ENCODE measurements at places on chromosomes 4 and X.

- DNase-seq, result no peak
Observed at GRCh38 chr4:86963697-86964096, 28.9 kb downstream of the AFF1 start.

- DNase-seq, result no peak
Observed at GRCh38 chr4:8847331-8847730, 24.3 kb downstream of the HMX1 start.

DNA sequence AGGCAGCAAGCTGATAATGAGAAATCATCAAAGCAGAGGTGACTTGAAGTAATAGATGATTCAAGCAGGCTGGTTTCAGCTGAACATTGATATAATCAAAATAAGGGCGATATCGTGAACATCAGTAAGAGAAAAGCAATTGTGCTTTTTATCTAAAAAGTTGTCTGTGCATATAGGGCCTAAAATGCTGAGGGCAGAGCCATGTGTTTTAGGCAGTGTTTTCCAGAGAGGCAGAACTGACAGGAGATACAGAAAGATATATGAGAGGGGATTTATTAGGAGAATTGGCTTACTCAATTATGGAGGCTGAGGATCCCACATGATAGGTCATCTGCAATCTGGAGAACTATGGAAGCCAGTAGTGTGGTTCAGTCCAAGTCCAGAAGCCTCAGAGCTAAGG lies 136.5 kb upstream of the NPY2R start:
- no peak for DNase-seq

- no peak for DNase-seq
Observed at GRCh38 chrX:14411326-14411725, 118.0 kb upstream of the GLRA2 start.

- DNase-seq, result no peak
Observed at GRCh38 chr4:152665691-152666395, 14.0 kb downstream of the TMEM154 start.

DNA sequence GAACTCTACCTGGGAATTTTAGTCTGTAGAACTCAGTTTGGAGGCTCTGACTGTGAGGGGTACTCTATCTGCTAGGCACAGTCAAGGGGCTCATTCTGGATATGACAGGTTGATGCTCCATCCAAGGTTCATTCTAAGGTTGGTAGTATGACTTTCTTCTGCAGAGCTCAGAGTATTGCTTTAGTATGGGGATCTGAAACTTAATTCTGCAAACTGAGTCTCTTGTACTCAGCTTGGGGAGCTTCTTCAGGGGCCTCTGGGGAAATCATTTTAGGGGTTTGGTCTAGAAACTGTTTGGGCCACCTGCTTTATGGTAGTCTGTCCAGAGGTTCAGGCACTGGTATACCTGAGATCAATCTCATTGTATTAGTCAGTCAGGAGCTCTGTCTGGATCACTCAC lies 9.7 kb upstream of the TSR2 start:
- DNase-seq, result no peak

- no peak for DNase-seq
Observed at GRCh38 chr4:145281951-145282350, 101.6 kb upstream of the OTUD4 start.

- no peak for DNase-seq
Observed at GRCh38 chr4:90174621-90175023, 47.4 kb downstream of the CCSER1 start.

GRCh38 chrX:31652650-31653049 lies 580.8 kb upstream of the FTHL17 start:
- DNase-seq, result no peak

GRCh38 chr4:75880278-75880677 lies 22.0 kb downstream of the PPEF2 start:
- DNase-seq, result no peak

DNA sequence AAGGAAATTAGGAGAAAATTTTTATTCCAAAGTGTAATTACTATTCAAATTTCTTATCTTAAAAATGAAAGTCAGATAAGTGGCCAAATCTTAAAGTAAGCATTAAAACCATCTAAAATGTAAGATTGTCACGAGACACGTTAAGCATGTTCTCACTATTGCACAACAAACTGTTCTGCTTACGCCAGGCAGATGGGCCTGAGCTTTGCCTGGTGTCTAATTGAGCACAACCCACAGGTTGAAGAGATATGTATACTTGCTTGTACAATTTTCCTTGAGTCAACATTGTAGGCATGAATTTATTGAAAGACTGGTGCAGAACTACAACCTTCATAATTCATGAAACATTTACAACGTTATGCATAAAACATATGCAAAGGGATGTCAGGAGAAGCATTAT lies 3.9 kb downstream of the RNF128 start:
- no peak for DNase-seq

GRCh38 chrX:12814420-12814819 lies 23.2 kb downstream of the PRPS2 start:
- DNase-seq, result peak; percentile 60

GRCh38 chrX:29299684-29300083 lies 712.4 kb downstream of the IL1RAPL1 start:
- DNase-seq, result no peak

DNA sequence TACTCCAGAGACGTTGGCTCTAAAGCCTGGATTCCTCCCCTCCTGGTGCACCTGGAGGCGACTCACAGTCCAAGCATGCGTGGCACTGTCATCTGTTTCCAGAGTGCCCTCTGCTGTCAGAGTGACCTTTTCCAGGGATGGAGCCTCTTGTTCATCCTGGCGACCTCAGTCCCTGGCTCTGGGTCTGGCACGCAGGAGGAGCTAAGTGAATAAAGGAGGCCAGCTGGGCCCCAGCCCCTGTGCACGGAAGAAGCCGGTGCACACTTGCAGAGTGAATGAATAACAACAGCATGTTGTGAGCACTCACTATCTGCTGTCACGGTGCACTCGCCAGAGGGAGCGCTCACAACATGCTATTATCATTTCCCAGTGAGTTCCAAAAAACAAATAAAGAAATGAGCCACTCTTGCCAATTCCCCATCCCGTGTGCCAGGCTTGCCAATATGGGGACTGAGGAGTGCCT lies 27.8 kb upstream of the PSAPL1 start:
- peak; percentile 58 for DNase-seq

- DNase-seq, result no peak
Observed at GRCh38 chrX:103747163-103747562, 29.5 kb upstream of the PLP1 start.

DNA sequence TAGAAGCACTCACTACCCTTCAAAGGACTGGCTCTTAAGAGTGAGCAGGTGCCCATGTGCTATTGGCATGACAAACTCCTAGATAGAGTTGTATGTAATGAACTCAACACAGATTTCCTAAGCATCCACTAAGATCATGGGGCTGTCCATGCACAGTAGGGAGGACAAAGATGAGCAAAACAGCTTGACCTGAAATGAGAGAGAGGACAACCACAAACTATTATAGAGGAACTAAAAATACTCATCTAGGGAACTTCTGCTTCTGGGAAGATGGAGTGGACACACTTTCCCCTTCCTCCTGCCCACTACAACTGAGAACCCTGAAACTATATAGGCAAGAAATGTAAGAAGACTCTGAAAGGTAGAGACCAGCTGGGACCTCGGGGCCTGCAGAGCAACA lies 20.8 kb upstream of the TMEM128 start:
- DNase-seq, result no peak

DNA sequence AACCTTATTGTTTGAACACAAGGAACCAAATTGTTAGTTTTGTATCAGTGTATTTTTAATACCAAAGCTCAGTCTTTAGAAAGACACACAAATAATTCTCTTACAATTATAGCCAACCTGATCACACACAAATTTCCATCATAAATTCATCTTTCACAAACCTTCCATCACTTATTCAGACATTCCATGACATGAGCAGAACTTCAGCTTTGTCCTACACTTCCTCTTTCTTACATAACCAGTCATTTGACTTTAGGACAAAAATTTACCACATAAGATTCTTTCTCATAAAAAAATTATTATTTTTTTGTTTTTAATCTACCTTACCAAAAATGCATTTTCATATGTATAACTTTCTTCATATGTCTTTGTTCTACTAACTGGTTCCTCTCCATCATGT lies 312.2 kb downstream of the GALNTL6 start:
- DNase-seq, result no peak

- no peak for DNase-seq
Observed at GRCh38 chrX:152810403-152810802, 20.2 kb downstream of the CETN2 start.

- no peak for DNase-seq
Observed at GRCh38 chrX:66914080-66914479, 275.2 kb upstream of the EDA2R start.

DNA sequence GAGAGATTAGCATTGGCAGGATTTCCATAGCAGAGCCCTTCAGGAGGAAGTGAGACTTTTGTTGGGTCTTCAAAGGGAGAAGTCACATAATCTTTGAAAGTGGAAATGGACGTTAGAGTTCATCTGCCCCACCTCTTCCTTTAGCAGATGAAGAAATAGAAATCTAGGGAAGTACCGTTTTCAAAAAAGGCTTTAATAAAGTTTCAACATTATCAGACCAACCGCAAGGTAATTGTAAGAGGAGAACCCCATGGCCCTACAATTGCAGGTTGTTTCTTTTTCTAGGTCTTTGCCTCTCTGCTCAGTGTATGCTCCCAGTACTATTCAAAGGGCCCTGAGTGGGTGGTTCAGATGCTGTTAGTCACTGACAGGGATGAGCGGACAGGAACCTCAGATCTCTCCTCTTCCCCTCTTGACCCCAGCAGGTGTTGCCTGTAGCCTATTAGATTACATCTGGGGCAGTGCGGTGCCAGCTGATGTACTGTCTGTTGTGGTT lies 48.6 kb upstream of the AP1S2 start:
- no peak for DNase-seq

DNA sequence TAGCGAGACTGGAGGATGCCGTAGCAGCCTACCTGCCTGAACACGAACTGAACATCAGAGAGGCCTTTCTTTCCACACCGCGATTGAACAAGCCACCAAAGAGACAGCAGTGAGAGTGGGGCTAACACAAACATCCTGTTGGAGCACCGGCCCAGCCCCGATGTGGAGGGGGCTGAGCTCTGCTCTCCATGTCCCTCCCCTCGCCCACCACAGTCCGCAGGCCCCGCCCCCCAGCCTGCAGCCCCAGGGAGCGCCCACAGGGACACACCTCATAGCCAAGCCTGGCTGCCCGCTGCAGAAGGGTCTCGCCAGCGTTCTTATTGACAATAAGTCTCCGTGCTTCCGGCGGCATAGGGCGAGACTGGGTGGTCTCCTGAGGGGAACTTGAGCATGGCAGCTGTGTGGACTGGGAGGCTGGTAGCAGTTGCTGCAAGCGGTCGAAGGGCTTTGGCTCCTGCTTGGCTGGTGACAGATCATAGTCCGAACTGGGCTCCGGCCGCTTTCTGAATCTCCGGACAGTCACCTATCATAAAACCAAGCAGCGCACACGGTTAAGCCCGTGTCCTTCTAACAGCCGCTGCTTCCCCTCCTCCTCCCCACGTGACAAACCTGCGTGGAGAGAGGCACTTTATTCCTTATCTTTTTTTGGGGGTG lies 35.8 kb downstream of the BCOR start:
- DNase-seq, result no peak

DNA sequence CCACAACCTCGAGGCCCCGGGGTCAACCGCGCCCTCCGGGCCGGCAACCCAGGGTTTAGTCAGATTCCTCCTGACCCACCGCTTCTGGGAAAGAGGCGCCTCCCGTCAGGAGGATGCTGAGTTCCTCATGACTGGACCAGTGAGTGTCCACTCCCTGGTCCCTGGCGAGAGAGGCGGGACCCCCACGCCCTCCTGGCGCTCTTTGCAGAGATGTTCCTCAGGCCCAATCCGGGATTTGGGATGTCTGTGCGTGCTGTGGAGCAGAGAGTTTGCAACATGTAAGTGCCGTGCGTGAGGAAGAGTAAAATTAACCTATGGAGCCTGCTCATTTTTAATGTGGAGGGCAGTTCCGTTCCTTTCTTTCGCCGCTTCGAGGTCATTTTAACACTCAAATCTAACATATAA lies 824 bp upstream of the UGDH start:
- peak; percentile 89 for DNase-seq

- no peak for DNase-seq
Observed at GRCh38 chr4:85577307-85577706, 102.4 kb downstream of the ARHGAP24 start.

DNA sequence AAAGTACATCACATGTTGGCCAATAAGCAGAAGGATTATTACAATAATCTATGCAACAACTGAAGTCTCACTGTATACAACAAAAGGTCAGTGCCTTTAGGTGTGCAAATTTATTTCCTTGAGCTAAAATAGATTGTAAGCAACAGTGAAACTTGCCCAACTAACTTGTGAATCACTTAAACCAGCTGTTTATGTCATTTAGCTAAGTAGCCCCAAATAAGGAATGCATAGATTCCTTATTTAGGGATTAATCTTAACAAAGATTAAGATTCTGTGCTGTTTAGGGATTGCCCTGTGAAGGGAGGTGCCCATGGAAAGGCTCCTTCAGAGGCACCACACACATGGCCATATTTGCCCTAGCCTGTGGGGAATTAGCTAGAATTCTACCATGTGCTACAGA lies 168.6 kb downstream of the MAML3 start:
- no peak for DNase-seq

GRCh38 chr4:40843696-40844095 lies 93.9 kb downstream of the NSUN7 start:
- no peak for DNase-seq

GRCh38 chr4:54172156-54172555 lies 56.9 kb upstream of the PDGFRA start:
- DNase-seq, result no peak
